ENCODE measurements at places on chromosomes 13 and 19.

DNA sequence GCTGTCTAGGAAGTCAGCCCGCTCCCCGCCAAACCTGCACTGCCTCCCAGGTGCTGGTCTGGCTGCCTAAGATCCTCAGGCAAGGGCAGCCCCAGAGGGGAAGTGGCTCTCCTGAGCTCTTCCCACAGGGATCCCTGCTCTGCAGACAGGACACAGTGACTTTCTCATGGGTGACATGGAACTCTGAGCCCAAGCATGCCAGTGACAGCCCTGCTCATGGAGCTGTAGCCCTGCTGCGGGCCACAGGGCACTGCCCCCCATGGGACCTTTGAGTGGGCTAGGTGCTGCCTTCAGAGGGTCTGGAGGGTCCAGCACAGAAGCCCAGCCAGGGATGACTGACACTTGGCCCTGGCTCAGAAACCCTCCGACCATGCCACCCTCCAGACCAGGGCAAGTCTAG is 109.1 kb downstream of the TUBA3C start:
- no peak for DNase-seq

- no peak for DNase-seq
Measured at GRCh38 chr13:52949044-52949443, 79.6 kb upstream of the OLFM4 start.

GRCh38 chr19:17136617-17137016 is 61.0 kb downstream of the MYO9B start:
- no peak for DNase-seq

- no peak for DNase-seq
Measured at GRCh38 chr19:24081056-24081455, 5.9 kb upstream of the ZNF254 start.

GRCh38 chr19:55275851-55276719 is 3.8 kb downstream of the HSPBP1 start:
- DNase-seq = no peak

GRCh38 chr13:96025283-96025682 is 27.9 kb downstream of the UGGT2 start:
- no peak for DNase-seq

- DNase-seq = no peak
Measured at GRCh38 chr13:57302604-57303003, 135.6 kb downstream of the PRR20E start.

DNA sequence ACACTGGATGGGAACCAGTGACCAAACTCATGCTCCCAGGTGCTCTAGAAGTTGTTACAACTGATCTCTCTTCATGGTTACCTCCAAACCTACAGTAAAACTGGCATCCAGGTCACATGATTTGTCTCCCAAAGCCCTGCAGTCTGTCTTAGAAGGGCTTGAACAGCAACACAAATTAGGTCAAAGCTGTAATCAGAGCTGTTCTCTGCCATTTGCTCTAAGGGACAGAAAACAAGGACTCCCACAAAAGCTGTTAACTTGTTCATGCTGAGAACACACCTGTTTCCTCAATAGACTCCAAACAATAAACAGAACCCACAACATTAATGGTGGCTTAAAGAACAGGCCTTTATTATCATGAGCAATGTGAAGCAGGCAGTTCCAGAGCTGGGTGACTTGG is 8.0 kb downstream of the ZNF671 start:
- no peak for DNase-seq

GRCh38 chr13:23918208-23918607 is 20.9 kb upstream of the C1QTNF9B start:
- no peak for DNase-seq

- DNase-seq = no peak
Measured at GRCh38 chr13:76720821-76721220, 165.4 kb downstream of the KCTD12 start.

DNA sequence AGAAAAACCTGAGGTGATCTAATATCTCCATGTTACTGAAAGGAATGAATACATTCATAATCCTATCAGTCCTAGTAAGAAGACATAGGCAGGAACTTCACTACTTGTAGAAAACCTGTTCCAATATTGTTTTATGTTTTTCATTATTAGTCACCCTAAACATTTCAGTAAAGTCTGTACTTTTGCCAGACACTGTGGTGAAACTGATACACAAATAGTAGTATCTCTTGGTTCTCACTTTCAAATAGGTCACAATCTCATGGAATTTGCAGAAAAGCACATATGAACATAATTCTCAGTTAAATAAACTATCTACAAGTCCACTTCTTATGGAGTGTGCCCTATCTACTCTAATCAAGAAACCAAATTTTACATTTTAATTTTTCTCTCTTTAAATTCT is 88.3 kb upstream of the PCDH9 start:
- DNase-seq = no peak

GRCh38 chr13:50080203-50080910 is 65.1 kb downstream of the KCNRG start:
- no peak for DNase-seq

DNA sequence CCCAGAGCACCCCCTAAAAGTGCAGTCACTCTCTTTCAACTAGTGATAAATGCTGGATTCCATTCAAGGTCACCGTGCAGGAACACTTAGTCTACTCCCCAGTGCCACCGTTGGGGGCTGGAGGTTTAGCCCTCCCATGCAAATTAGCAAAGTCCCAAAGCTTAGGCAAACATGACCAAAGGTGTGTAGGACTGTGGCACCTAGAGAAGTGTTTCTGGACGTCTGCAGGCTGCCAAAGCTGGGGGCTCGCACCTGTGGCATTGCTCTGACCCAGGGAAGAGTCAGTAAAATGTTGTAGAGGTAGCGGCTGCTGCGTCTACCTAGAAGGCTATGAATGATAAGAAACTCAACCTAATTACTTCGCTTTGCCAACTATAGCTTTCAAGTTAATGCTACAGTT is 13.9 kb downstream of the COL4A1 start:
- DNase-seq = peak; percentile 19

DNA sequence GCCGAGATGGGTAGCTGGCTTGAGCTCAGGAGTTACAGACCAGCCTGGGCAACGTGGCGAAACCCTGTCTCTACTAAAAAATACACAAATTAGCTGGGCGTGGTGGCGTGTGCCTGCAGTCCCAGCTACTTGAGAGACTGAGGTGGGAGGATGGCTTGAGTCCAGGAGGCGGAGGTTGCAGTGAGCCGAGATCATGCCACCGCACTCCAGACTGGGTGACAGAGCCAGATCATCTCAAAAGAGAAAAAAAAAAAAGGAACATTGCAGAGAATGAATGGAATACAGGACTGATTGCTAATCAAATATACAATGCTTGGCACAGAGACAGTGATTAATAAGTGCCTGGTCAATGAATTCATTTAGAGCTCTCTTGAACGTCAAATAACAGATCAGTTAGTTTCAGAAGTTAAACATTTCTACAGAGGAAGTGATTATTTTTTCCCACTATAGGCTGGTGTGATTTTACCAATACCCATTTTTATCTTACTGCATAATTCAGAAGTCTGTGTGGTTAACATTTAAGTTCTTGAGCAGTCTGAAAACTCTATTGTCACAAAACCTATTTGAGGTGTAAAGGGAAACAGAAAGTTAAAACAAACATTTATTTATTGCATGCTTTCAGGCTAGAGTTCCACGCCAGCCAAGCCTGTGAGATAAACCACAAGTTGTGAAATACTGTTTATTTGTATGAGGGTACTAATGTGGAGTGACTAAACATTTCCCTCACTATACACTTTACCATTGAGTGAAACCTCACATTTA is 7.7 kb upstream of the TBC1D4 start:
- no peak for DNase-seq

- DNase-seq = no peak
Measured at GRCh38 chr19:31838163-31838815, 489.1 kb upstream of the TSHZ3 start.

DNA sequence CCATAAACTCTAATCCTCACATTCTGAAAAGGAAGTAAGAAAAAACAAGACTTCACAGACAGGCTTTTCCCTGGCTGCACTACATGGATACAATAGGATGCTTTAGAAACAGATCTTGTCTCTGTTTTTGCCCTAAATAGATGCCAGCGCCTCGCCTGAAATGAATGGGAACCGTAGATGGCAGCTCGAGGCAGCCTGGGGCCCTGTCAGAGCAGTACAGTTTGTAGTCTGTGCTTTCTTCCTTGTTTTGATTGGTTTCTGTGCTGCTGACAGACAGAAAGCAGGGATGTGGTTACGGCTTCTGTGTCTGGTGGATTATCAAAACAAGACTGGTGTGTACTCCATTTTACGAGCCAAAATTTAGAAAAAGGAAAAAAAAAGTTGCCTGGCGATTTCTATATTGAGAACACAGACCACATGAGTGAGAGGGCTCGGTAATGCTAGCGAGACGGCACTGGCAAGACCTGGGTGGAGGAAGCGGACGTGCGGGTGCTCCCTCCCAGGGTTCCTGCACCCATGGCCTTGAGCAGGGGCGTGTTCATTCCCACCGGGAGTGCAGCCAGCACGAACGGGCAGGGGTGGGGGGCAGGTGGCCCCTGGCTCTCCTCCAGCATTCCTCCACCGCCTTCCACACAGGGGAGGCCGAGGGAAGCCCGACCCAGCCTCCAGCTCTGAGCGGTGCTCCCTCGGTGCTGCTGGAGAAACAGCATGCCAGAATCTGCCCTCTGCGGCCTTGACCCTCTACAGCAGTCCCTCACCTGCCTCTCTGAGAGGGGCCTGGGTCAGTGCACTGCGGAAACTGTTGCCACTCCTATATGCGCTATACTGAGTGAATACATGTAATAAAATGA is 37.6 kb upstream of the C1QTNF9 start:
- no peak for DNase-seq

- no peak for DNase-seq
Measured at GRCh38 chr13:75120085-75120484, 361.9 kb downstream of the TBC1D4 start.

DNA sequence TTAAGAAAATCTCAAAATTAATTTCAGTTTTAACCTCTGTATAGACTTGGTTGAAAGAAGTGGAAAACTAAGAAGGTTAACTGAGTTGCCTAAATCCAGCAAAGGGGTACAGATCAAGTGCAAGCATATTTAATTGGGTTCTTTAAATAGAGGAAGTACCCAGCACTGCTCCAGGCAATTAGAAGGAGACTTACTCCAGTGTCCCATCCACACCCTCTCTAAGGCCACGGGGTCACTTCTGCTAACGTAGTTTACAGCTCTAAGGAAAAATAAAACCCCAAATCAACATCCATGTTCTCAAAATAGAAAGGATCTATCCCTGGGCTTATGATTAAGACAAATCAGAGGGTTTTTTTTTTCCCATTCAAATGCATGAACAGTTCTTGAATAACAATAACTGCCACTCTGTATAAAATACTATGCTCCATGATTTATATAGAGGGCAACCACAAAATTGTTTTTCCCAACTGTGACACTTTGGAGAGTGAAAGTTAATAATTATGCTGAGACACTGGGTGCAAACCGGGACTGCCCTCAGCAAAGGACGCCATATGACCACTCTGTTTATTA is 4.6 kb downstream of the FRY start:
- DNase-seq = no peak

DNA sequence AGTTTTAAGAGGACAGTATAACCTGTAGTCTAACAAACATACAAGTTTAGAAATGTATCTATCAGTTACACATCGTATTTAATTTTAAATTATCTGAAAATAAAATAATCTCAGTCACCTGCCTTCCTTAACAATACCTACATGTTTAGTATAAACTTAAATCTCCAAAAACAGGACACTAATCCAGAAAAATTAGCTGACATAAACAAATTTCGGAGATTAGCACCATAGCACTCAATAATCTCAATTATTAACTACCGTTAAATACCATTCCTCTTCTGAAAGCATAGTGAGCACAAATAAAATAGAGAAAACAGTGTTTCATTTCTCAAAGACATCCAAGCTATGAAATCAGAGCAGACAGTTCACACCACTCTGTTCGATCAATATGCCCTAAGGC is 13.2 kb downstream of the MED4 start:
- DNase-seq = no peak

GRCh38 chr19:15196360-15197005 is 4.3 kb downstream of the NOTCH3 start:
- no peak for DNase-seq

DNA sequence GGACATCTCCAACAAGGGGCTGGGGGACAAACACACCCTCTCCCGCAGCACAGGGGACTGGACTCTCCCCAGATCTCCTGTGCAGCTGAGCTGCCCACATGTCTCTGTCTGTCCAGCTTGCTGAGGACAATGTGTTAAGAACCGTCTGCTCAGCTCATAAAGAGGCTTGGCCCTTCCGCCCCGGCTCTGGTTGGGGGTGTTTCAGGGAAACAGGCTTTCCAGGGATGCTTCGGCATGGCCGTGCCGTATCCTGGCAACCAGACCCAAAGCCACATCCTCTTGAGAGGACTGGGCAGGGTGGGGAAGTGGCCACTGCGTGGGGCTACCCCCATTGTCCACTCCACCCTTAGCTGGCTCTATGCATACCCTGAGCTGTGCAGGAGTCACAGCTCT is 41.1 kb upstream of the CHST8 start:
- DNase-seq = no peak

GRCh38 chr19:34313188-34313587 is 51.8 kb upstream of the GPI start:
- DNase-seq = no peak

DNA sequence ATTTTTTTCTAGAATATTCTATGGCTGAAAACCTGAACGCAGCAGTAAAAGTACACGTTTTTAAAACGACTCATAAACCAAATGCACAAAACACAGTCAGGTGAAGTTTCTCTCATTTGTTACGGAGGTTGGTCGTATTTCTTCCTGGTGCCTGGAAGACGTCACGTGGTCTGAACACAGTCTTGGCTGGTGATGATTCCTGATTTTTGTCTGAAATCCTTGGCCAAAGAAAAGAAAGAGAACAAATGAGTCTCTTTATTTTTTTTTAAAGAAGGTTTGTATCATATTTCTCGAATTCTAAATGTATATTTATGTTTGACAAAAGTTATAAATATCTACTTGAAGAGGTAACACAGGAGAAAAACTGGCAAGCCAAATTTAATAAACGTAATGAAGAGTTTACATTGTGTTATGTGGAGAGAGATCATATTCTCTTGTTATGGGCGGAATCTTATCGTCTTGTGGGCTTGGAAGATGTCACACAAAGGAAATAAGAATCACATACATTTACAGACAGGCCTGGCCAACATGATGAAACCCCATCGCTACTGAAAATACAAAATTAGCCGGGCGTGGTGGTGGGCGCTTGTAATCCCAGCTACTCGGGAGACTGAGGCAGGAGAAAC is 10.0 kb upstream of the PNMA8A start:
- no peak for DNase-seq

- DNase-seq = no peak
Measured at GRCh38 chr19:42081584-42082203, 5.7 kb downstream of the ZNF574 start.

All from ascending aorta (tissue), 2 donors.